ENCODE measurements at places on chromosomes 6 and 20.

GRCh38 chr20:63167026-63167917 lies 48.7 kb downstream of the YTHDF1 start:
- DNase-seq, result peak; percentile 46

DNA sequence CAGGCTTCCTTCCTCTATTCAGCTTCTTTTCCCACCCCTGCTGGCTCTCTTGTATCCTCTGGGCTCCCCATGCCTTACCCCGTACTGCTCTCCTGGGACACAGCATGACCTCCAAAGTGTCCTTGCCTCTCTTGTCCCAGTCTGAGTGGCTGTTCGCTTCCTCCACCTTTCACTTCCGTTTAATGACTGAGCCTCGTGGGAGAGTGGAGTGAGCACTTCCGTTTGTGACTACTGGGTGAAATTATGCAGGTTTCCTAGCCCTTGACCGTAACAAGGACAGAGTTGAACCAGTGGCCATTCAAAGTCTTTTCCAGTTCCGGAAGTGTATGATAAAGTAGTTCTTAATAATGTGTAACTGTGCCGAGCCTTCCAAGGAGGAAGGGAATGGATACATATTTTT lies 109.2 kb downstream of the ARID1B start:
- no peak for DNase-seq

- no peak for DNase-seq
These were observed 34.5 kb upstream of the FUCA2 start for GRCh38 chr6:143545976-143546547.

- peak; percentile 59 for DNase-seq
These were observed 14.0 kb downstream of the DEFB110 start for GRCh38 chr6:50007819-50008218.

DNA sequence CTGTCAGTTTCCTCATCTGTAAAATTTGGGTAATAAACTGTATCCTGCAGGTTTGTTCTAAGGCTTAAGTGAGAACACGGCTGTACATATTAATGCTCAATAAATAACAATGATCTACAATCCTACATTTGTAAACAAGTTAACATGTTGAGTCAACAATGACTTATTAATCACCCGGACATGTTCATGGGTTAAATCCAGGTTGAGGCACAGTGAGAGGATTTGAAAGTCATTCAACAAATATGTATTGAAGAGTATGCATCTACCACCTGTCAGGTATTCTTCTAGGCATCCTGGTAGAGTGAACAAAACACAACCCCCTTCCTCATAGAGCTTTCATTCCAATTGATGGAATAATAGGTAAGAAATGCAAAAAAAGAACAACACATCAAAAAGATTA lies 554.7 kb upstream of the SLC35B3 start:
- DNase-seq, result no peak

DNA sequence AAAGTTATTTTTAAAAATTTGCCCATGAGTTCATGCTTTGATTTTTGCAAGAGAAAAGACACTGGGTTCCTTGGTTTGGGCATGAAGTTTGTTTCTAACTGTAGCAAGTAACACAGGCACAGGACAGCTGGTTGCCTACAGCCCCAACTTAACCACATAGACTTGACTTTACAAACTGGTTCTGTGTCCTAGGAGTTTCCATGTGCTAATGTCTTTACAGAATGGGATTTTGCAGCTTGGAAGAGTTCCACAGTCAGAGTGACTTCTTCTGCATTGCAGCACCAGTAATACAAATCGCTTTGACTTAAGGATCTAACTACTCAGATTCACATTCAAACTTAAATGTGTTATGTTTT lies 44.3 kb downstream of the OR2B2 start:
- DNase-seq, result peak; percentile 26

- DNase-seq, result no peak
These were observed 158.4 kb upstream of the SIM1 start for GRCh38 chr6:100622907-100623692.

DNA sequence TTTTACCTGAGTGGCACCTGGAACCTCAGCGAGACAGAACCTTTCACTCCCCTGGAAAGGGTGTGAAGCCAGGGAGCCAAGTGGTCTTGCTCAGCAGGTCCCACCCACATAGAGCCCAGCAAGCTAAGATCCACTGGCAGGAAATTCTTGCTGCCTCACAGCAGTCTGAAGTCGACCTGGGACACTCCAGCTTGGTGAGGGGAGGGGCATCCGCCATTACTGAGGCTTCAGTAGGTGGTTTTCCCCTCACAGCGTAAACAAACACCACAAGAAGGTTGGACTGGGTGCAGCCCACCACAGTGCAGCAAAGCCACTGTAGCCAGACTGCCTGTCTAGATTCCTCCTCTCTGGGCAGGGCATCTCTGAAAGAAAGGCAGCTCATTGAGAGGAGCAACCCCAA lies 134.7 kb upstream of the RSPO3 start:
- DNase-seq, result no peak

GRCh38 chr6:139597087-139597763 lies 222.8 kb upstream of the CITED2 start:
- no peak for DNase-seq

- no peak for DNase-seq
These were observed 5.3 kb downstream of the HDDC2 start for GRCh38 chr6:125296471-125296870.

DNA sequence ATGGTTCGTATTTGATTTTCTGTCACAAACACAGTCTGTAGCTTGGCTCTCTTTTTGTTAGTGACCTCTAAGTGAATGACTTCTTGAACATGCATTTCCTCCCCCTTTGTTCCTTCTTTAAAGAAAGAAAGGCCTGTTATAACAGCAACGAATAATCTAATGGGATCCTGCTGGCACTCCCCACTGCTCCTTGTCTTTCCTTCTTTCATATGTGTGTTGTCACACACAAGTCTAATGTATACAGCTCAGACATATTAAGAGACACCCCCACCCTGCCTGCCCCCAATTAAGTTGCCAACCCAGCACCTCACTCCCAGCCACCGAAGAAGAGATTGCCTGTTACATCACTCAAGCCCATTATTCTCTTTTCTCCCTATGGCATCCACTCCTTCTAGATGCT lies 4.9 kb upstream of the SAMD5 start:
- DNase-seq, result no peak

DNA sequence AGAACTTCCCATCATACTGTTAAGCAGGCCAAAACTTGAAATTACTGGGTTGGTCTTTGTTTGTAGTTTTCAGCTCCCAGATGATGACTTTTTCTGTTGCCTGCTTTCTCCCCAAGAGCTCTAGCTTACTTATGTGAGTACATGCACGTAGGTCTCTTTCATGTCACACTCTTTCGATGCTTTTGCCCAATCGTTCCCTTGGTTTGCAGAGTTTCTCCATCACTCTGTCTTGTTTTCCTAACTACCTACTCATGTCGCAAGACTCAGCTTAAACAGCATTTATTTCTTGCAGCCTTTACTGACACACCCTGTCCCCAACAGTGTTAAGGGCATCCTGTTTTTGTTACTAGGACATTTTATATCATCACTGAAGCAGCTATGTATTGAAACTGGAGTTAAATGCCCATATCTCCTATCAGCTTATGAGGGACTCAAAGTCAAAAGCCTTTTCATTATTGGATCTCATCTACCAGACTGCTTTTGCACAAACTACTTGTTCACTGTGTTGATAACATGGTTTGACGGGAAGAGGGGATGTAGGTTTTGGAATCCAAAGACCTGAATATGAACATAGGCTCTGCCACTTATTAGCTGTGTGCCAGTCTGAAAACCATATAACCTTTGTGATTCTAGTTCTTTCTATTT lies 2.9 kb downstream of the ARG1 start:
- DNase-seq, result no peak

Data from A172 (cell line).